ENCODE measurements at places on chromosomes 12 and 14.

GRCh38 chr12:2583091-2583497 is 211.7 kb upstream of the FKBP4 start:
- peak; percentile 22 for DNase-seq

DNA sequence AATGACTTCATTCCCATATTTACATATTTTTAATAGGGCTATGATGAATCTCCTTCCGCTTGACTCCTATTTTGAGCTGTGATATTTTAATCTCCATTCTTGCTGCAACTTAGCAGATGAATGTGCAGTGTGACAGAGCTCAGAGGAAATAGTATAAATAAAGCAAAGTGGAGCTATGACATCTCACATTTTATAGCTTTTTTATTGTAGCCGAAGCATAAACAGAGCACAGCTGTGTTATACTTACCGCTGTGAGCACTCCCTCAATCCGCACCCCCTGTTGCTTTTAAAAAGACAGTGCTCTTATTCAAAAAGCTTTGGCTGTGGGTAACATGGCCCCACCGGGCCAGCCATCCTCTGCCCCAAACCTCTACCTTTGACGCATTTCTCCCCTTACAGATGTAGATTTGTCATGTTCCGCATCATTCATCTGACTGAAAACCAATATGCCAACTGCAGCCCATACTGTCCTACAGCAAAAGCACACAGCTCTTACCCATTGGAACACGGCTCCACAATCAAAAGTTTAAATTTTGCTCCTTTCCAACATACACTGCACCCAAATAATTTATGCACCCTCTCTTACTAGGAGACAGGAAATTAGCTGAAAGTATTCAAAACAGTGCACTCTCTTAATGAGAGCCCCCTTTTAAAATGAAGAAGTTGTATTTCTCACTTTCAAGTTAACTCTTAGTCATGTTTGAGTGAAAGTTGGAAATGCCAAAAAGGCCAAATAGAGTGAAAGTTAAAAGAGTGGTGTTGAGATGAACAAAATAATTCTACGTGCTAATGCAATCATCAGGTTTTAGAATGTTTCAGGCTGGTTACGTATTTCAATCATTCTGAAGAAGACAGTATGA is 429.3 kb upstream of the SOX5 start:
- no peak for DNase-seq

GRCh38 chr14:45201905-45202304 is 51.1 kb downstream of the MIS18BP1 start:
- DNase-seq: no peak

- no peak for DNase-seq
These were observed 61.1 kb downstream of the TPH2 start for GRCh38 chr12:71999795-72000194.

DNA sequence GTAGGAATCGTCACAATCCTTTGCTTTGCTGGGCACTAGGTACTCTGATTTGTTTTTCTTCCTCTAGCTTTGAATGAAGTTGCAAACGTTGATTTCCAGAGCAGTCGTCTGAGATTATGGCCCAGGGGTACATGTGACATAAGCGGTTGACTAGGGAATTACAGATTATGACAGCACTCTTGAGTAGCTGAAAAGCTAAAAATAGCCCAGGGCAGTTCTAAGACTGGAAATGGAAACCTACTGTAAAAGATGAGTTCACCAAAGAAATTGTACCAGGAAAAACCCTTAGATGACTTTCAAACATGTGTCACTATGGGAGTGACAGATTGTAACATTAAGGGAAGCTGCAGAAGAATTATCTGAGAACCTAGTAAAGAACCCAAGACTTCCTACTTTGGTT is 108.5 kb downstream of the ANO6 start:
- no peak for DNase-seq

- DNase-seq: no peak
These were observed 1156.8 kb downstream of the SLC16A7 start for GRCh38 chr12:60752589-60752988.

DNA sequence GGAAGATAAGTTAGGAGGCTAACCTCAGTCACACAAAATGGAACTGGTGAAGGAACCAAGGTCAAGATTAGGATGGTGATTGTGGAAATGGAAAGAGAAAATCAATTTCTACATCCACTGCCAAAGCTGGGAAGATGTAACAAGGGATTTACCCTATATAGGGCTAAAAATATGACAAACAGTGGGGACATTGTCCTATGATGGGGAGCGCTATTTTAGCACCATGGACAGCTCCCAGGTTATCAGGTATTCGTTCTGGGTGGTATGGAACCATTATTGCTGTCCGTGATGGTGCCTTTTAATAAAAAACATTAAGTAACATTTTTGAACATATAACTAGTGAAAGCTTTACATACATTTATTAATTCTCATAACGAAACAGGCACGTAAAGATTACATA is 124.0 kb downstream of the NDUFA12 start:
- DNase-seq: no peak

- no peak for DNase-seq
These were observed 24.1 kb upstream of the CRADD start for GRCh38 chr12:93653079-93653478.

DNA sequence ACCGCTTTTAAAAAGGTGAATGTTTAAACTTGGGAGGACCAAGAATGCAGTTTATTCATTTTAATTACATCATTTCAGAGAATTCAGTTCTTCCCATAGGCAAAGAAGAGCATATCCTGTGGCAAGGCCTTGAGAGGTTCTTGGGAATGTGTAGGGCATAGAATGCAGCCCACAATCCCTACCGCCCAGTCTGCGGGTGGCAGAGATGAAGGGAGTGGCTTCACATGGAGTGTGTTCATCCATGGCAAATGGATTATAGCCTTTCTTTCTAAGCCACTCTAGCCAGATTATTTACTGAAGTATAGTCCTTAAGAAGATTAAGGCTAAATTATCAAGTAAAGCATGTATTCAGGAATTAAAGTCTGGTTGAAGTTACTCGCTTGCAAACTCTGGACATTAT is 97.4 kb downstream of the TSPAN8 start:
- DNase-seq: no peak

- DNase-seq: peak; percentile 13
These were observed 70.1 kb downstream of the PHETA1 start for GRCh38 chr12:111298582-111299436.

- DNase-seq: no peak
These were observed 391.8 kb upstream of the PRICKLE1 start for GRCh38 chr12:42981379-42981778.

- peak; percentile 29 for DNase-seq
These were observed 12.5 kb downstream of the POU6F1 start for GRCh38 chr12:51205350-51205749.

DNA sequence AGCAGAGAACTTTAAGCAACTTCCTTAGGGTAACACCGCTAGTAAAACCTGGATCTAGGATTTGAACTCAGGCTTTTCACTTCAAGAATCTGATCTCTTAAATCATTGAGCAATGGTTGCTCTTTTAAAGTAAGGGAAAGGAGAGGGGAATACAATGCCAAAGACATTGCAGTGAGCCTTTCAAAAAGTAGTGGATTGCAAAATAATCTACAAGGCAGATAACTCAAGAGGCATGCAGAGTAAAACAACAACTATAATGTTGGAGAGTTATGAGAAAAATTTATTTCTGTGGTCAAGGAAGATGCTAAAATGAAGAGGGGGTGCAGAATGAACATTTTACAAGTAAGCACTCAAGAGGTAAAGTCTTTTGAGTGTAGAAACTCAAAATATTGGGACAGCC is 432.6 kb downstream of the C12orf50 start:
- no peak for DNase-seq

GRCh38 chr12:75042125-75042524 is 167.5 kb downstream of the KCNC2 start:
- no peak for DNase-seq

DNA sequence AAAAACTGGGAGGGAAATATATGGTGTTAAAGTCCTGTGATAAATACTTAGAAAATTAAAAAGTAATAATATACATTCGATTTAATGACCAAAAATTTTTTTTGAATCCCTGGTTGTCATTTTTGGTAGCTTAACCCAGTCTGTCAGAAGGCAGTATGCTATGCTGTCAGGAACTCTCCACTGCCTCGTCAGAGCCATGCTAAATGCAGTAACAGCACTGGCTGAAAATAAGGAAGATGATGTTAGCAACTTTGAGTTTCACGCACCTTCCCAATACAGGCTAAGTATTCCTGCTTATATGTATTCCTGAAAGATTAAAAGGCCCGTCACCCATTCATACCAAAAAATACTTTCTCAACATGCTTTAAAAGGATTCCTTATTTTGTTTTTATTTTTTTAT is 34.2 kb downstream of the SAV1 start:
- no peak for DNase-seq

DNA sequence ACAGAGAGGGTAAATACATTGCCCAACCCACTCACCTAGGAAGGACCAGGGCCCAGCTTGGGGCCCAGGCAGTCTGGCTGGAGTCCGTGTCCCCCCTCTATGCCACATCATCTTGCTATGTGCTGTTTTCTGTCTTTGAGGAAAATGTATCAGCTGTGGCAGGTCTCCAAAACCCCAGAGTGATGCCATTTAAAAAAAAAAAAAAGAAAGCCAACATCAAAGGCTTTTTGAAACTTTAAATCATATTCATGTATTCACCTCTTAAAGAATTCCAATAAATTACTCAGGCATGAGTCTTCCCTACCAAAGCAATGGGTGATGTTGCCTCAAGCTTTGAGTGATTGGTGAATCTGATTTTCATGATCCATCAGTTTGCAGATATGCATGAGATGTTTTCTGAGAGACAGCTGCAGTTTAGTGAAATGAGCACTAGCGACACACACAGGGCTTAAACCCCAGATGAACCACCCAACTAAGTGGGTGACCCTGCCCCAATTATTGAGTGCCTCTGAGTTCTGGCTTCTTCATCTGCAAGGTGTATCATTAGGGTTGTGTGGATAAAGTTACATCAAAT is 6.1 kb downstream of the KRT81 start:
- no peak for DNase-seq

DNA sequence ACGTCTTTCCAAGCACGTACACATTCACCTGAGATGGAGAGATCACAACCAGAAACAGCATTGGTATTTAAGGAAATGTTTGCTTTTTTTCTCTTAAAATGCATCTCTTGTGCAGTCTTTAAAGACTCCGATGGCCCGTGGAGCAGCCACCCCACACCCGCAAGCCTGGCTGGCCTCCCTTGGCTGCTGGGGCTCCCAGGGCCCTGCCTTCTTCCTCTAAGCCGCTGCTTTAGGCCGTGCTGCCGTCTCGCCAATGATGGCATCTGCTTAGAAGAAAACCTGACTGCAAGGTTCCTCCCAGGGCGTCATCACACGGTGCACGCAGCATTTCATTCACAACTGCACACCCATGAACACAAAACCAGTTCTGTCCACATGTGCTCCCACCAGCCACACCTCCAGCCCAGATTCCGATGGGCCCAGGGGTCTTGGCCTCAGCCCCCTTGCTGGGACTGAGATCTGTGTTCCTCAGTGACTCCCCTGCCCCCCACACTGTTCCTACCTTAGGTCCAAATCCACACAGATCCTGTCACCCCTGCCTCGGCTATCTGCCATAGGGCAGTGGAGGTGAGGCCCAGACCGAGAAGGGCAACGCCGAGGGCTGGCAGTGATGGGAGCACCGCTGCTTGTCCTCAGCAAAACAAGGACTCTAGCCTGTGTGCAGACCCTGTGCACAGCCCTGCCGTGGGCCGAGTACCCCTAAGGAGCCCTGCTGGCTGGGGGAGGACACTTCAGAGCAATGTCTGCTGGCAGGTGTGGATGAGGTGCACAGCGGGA is 4.4 kb downstream of the BTBD6 start:
- DNase-seq: no peak

- no peak for DNase-seq
These were observed 241.3 kb upstream of the DAAM1 start for GRCh38 chr14:58947156-58947555.

DNA sequence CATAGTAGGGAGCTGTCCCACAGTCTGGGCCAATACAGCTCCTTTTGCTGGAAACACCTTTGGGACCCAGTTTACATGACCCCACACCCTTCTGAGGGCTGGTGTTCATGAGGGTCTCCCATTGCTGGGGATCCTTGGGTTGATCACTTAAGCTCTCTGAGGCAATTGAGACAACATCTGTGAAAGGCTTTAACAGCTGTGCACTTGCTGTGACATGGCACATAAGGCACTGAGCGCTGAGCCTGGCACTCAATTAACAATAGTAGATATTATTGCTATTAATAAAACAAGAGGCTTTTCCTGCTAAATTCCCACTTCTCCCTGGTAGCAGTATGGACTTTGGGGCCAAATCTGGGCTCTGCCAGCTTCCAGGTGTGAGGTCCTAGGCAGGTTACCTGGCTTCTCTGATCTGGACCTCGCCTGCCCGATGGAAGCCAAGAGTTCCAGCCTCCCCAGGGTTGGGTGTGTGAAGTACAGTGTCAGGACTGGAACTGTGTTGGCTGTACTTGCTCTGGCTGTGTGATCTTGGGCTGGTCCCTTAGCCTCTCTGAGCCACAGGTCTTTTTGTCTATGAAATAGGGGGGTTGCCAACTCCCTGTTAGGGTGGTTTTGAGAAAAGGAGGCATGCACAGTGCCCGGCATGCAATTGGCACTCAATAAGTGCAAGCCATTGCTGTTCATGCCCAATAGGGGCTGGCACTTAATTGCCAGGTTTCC is 3.1 kb downstream of the SH2B3 start:
- no peak for DNase-seq

DNA sequence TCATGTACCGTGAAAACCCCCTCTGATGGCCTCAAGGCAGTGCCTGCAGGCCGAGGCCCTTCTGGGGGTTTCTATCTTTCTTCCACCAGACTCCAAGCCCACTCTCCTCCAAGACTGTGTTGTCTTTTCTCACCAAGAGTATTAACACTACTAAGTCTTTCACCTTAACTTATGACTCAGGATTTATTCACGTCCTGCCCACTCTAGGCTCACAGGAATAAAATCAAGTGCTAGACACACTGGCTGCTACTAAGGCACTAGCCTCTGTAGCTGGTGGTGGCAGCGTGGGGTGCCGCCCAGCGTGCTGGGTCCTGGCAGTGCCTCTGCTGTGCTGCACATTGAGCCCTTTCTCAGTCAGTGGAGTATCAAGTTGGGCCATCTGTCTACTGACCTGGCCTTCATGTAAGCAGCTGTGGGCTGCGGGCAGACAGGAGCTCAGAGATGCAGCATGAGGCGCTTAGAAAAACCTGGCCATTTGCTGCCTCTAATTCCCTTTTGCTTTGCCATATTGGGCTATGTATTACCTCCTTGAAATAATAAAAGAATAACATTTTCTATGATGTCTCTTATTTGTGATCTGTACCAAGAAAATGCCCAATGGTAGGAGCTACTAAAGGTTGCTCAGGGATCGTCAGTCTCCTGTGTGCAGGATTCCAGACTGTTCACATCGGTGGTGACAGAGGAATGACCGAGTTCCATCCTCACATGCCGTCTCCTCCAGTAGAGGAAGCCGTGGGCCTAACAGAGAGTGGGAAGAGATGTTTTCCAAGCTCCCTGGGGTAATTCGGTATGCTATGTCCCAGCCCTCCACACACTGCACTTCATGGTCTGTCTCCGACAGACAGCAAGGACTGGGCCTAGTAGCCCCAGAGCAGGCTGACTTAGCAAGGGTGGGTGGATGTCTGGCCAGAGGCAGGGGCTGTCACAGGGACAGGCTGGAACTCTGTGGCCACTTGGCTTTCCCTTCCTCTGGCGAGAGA is 39.9 kb downstream of the MAX start:
- no peak for DNase-seq

All from midbrain (tissue), 1 donor.